Fibroblast of villous mesenchyme (primary cell): ENCODE measurements at places on chromosomes 16 and 17. TPM values are rescaled to one million over a fixed set of nuclear protein-coding genes. Genes with fewer than 3 reads are reported as not detected.
A peak's percentile ranks its signal among the peaks of the same experiment; 100 is the strongest.

GRCh38 chr16:79261481-79261940 lies 339.0 kb downstream of the MAF start:
- no peak for DNase-seq

DNA sequence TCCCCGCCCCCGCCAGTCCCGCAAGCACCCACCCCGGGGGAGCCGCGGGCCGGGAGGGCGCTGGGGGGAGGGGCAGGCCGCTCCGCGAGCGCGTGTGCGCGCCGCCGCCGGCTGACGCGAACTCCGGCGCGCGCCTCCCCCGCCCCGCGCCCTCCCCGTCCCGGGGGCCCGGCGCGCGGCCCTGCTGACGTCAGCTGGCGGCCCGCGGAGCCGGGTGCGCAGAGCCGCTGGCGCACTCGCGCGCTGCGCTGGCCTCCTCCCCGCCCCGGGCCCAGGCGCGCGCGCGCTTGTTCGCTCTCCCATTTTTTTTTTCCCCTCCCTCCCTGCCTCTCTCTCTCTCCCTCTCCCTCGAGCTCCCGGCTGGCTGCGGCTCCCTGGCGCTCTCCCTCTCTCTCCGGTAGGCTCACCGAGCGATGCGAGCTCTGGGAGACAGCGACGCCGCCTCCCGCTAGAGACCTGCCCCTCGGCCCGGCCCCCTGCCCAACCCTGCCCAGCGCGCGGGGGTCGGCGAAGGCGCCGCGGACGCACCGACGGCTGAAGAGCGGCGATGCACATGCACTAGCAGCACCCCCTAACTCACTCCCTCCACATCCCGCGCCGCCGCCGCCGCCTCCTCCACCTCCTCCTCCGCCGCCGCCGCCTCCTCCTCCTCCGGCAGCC lies at the start of gene GNAO1:
GNAO1 (plus strand) TSS at position 334 of the 660 bp plus-strand sequence. CDS start 747 bp downstream, outside the sequence.
- DNase-seq, result peak; percentile 39

GRCh38 chr16:82541103-82541502 lies 85.7 kb upstream of the CDH13 start:
- DNase-seq, result no peak

DNA sequence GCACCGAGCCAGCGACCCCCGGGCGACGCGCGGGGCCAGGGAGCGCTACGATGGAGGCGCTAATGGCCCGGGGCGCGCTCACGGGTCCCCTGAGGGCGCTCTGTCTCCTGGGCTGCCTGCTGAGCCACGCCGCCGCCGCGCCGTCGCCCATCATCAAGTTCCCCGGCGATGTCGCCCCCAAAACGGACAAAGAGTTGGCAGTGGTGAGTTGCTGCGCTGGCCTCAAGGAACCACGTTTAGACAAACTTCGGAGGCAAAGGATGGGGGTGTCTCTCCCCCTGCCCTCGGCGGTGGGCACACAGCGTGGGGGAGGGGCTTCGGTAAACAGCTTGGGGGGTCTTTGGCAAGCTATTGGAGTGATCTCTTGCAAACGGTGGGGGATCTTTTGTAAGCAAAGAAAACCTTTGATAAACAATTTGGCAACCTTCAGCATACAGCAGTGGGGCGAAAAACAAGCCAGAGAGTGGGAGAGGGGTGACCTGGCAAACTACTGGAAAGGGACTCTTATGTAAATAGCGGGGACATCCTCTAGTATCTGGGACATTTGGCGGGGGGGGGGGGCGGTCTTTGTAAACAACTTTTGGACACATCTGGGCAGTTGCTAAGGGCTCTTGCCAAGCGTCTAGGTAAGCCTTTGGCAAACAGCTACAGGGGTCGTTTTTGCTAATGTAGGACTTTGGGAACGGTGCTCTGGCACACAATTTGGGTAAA lies 587 bp downstream of the MMP2 start:
- peak; percentile 36 for DNase-seq

GRCh38 chr17:79411419-79411818 lies 199.4 kb downstream of the RBFOX3 start:
- no peak for DNase-seq

- no peak for DNase-seq
Measured at GRCh38 chr17:2218426-2218825, 85.2 kb downstream of the SMG6 start.

- no peak for DNase-seq
Measured at GRCh38 chr17:40686192-40686591, 17.4 kb downstream of the KRT24 start.

GRCh38 chr17:58319173-58320162 lies 9.1 kb downstream of the TSPOAP1 start:
- no peak for DNase-seq

DNA sequence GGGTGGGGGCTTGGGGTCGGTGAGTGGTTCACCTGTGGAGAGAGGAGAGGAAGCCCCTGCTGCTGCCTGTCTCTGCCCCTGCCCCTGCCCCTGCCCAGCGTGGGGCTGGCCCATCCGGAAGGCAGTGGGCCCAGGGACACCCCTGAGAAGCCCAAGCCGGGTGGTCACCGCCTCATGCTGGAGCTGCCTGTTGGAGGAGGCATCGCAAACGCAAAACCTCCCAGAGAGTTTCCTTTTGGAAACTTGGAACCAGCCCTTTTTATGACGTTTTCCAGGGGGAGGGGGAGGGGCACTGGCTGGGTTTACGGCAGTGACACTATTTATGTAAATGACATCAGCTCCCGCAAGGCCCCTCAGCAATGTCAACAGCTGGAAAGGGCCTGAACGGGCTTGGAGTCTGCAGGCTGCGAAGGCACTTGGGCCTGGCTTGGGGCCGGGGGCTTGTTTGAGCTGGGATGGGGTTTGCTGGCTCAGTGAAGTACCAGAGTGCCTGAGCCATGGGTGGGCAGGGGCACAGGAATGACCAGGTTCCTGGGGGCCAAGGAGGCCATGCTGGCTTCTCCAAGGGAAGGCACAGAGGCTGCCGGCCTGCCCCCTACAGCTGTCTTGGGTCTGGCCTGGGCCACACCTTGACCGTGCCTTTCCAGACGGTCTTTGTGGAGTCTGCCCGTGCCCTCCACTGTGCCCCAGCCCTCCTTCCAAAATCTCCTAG lies 219.5 kb downstream of the NTN1 start:
- peak; percentile 66 for DNase-seq

EMP2 gene
- 10.6 and 13.0 TPM in 2 replicates for total RNA-seq

CLEC19A gene
- not detected in 2 replicates for total RNA-seq

LITAFD gene
- total RNA-seq, result not detected in 2 replicates

CDH15 gene
- under 0.01 and 0.32 TPM in 2 replicates for total RNA-seq
